CD4-positive, alpha-beta T cell treated with Interleukin-15 for 4 hours (primary cell): ENCODE measurements at places on chromosomes 6 and 20.

DNA sequence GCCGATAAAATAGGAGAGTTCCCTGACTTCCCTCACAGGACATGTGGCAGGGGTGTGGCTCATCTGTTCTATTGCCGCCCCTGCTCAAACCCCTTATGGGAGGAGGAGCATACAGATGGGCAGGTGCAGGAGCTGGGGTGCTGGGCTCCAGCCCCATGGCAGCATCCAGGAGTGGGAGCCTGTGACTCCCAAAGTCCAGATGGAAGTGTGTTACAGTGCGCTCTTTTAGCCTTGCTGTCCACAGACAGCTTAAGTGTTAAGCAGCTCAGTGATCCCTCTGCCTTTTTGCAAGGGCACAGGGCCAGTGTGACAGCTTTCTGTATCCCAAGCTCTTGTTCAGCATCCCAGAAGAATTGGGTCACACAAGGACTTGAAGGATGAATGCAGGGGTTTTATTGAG is 212.3 kb upstream of the MYLIP start:
- DNase-seq = no peak

GRCh38 chr6:168675375-168675774 is 234.4 kb downstream of the SMOC2 start:
- no peak for DNase-seq

- DNase-seq = no peak
Measured at GRCh38 chr6:12113190-12113577, 101.1 kb downstream of the HIVEP1 start.

- DNase-seq = no peak
Measured at GRCh38 chr20:36579996-36580545, 6.7 kb downstream of the TGIF2 start.

GRCh38 chr20:25364180-25364788 is 26.4 kb downstream of the ABHD12 start:
- DNase-seq = no peak

DNA sequence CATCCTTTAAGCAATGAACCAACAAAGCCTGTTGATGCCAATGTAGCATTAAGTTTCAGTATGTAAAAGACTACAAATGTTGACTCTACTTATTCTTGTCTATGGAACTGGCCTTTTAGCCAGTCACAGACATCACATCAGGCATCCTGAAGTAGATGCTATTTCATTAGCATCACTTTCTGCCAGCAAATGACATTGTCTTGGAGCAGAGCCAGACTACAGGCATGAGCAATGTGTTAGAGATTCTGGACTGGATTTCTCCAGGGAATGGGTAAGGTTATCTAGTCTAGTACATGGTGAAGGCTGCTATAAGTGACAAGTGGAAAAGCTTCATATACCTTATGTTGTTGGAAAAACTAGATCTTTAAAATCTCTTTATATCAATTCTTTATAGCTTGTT is 142.9 kb downstream of the ADGRB3 start:
- no peak for DNase-seq

- DNase-seq = no peak
Measured at GRCh38 chr6:11235062-11235461, 2.6 kb upstream of the NEDD9 start.

GRCh38 chr6:112881027-112881426 is 533.9 kb downstream of the RFPL4B start:
- no peak for DNase-seq

DNA sequence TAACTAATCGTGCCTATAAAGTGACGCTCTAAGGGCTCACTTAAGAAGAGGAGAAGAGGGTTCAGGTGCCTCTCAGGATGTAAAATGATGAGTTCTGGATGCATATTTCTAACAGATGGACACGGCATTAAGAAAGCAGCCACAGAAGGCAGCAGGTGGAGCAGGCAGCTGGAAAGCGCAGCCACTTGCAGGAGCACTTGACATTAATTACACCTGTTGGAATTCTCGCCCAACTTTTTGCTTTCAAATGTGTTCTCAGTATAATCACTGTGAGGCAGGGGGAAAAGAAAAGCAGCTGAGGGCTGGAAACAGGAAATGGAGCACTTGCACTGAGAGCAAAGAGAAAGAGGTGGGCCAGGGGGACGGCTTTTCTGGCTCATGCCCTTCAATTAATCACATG is 164.2 kb downstream of the NKAIN2 start:
- no peak for DNase-seq

GRCh38 chr6:113057567-113058053 is 710.5 kb downstream of the RFPL4B start:
- DNase-seq = no peak

GRCh38 chr6:153028286-153028685 is 25.8 kb upstream of the MTRF1L start:
- no peak for DNase-seq

DNA sequence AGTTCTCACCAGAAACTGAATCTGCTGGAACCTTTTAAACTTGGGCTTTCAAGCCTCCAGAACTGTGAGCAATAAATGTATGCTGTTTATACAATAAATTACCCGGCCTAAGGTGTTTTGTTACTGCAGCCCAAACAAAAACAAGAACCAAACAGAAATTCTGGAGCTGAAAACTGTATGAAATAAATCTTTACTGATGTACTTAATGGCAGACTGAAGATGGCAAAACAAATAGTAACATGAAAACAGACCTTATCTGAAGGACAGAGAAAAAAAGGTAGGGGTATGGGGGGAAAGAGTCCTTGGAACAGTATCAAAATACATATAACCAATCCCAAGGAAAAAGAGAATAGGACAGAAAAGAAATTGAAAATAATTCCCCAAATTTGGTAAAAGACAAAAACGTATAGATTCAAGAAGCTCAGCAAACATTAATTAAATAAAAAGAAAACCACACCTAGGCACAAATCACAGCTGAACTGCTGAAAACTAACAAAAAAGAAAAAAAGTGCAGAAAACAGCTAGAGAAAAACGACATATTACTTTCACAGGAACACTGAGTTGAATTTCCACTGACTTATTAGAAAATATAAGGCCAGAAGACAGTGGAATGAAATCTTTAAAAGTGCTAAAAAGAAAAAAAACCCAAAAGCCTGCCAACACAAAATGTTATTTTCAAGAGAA is 47.7 kb downstream of the NOL7 start:
- no peak for DNase-seq

GRCh38 chr20:11101696-11102095 is 427.9 kb upstream of the JAG1 start:
- no peak for DNase-seq

DNA sequence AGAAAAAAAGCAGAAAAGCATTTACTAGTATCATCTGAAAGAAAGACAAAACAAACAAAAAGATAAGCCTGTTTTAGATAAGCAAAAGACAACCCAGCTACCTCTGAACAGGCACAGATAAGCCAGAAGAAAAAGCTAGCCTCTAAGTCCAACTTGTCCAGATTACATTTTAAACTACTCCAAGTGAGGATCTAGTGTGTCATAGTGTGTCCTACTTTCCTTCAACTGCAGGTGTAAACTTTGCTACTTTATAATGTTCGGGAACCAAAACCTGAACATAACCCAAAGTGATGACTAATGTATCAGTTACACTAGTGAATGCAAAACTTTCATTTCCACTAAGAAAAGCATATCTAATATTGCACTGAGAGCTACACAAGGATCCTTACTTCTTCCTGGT is 19.5 kb downstream of the ADNP start:
- DNase-seq = no peak

- no peak for DNase-seq
Measured at GRCh38 chr6:93243231-93243778, 176.1 kb downstream of the EPHA7 start.

GRCh38 chr6:154613137-154613676 is 102.7 kb upstream of the CNKSR3 start:
- no peak for DNase-seq

- no peak for DNase-seq
Measured at GRCh38 chr20:37516811-37517750, 4.0 kb upstream of the NNAT start.

- DNase-seq = no peak
Measured at GRCh38 chr6:117493470-117493869, 11.0 kb downstream of the DCBLD1 start.

DNA sequence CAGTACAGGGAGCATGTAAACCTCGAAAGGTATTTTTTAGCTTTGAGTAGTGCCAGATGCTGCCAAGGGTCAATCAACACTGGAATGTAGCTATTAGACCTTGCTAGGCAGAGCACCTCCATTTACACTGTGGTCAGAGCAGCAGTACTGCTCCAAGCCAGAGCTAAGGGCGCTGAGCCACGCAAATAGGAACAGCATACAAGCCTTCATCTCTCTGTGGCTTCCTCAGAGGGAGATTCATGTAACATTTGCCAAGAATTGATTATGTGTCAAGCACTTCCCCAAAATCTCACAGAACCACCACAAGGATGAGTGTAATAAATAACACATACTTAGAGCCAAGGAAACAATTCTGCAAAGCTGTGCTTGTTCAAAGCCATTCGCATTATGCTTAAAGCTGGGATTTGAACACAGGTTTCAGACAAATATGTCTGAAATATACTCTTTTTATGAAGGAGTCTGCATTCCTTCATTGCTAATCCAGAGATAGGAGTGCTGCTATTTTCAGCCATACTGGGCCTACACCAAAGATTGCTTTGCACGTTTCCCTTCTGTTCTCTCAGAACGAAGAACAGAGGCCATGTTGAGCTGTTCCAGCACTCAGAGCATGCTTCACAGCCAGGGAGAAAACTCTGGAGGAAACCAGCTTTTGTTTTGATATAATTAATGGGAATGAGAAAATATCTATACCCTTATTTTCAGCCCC is 97.7 kb downstream of the SLC16A10 start:
- DNase-seq = no peak

- no peak for DNase-seq
Measured at GRCh38 chr6:129849456-129849855, 11.7 kb downstream of the TMEM244 start.

GRCh38 chr6:124684621-124685020 is 277.6 kb upstream of the RNF217 start:
- no peak for DNase-seq

GRCh38 chr6:66508433-66508832 is 801.4 kb upstream of the EYS start:
- no peak for DNase-seq

GRCh38 chr6:11428895-11429294 is 108.7 kb upstream of the TMEM170B start:
- DNase-seq = no peak

DNA sequence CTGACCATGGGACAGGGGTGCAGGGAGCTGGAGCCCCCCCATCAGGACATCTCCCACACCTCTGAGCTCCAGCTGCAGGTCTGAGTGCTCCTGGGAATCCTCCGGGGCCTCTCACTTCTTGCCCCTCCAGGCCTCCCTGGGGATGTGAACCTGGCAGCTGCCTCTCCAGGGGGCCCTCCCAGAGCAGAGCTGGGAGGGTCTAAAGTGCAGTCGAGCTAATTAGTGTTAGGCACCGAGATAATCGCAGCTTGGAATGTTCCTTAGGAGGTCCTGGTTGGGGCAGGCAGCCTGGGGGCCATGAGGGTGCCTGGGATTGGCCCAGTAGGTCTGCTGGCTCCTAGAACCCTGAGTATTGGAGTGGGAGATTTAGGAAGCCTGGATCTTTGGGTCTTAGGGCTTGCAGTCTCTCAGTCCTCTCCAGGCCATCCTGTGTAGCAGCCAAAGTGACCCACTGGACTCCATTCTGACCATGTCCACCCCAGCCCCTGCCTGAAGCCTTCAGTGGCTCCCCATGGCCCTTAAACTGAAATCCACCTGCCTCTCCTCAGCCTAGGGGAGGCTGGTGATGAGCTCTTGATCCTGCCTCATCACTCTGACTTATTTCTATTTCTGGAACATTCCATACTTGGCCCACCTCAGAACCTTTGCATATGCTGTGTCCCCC is 26.0 kb downstream of the CEBPB start:
- DNase-seq = no peak

- DNase-seq = no peak
Measured at GRCh38 chr6:11346516-11346915, 114.0 kb upstream of the NEDD9 start.

DNA sequence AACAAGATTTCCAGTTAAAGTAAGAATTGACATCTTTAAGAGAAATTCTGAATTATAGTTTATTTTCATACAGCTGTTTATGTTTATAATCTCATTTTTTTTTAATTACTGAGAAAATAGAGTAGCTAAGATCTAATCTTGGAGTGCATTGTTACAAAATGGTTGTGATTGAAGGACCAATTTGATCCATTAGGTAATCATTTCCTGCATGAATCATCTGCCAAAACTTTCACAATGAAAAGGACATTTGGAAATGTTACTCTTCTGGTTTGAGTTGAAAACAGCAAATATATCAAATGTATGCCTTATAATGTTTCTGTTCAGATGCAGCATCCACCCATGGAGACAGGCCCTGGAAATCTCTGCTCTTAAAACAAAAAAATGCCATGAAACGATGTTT is 19.0 kb downstream of the TUBB2A start:
- no peak for DNase-seq

DNA sequence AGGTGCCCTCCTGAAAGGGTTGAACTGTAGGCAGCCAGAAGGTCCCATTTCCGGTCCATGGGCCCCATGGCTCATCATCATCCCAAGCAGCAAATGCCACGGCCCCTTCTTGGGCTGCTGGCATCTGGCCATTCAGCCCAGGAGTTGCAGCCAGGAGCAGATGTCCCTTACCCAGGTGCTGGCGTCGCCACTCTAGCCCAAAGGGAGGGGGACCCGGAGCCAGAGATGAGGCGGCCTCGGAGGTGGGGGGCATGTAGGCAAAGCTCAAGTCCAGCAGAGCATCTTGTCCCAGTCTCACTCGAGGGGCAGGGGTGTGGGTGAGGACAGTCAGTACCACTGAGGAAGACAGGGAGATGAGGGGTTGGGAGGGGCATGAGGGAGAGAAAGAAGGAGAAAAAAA is 6.3 kb upstream of the RGL2 start:
- DNase-seq = no peak
